Inflammatory macrophage treated with lipopolysaccharide for 1 hour (primary cell): ENCODE measurements at places on chromosomes 13 and 19.

DNA sequence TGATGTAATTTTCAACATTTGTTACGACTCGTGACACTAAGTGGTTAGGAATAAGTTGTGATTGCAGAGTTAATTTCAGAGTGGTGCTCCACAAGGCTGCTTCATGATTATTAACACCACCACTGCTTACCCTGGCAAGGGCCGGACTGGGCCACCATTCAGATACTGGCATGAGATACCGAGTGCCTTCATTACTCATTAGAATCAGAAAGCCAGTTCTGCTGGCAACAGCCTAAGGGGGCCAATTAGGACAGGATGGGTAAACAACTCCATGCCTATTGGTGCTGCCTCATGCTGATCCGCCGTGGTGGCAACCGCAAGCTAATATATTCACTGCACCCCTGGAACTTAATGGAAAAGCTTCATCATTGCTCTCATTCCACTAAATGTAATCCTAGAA is 575.1 kb downstream of the EFNB2 start:
- DNase-seq, result no peak

GRCh38 chr13:51806566-51806965 is 2.6 kb upstream of the DHRS12 start:
- DNase-seq, result peak; percentile 55

DNA sequence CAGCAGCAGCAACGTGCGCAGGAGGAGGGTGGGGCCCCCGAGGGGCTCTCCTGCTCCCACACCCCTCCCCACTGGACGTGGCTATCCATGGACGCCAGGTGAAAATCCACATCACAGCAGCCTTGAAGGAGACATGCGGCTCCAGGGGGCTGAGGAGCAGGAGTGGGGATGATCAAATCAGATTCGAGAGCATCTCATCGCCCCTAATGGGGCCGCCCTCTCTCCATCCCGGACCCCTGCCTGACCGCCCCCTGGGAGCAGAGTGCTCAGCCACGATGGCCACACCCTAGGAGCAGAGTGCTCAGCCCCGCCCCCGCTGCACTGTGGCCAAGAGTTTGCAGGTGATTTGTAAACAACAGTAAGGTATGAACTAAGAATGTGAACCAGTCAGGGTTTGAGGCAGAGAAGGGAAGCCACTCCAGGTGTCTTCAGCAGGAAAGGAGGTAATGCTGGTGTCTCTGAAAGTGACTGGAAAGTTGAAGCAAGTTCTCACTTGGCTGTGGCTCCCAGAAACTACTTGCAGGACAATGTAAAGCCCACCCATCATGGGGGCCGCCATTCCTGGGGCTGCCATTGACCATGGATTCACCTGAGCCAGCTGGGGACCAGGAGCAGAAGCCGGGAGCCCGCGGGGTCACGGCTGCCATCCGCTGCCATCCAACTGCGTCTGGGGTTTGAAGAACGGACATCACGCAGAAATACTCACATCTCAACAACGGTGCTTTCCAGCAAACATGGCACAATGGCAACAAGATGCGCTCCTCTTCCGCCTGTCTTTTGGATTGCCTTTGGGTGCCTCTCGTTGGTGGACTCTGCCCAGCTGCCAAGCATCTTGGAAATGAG is 71.8 kb downstream of the SPACA7 start:
- no peak for DNase-seq

GRCh38 chr19:10896851-10897526 is 25.6 kb downstream of the CARM1 start:
- peak; percentile 60 for DNase-seq

GRCh38 chr19:5925830-5926427 is 11.9 kb downstream of the CAPS start:
- DNase-seq, result no peak

DNA sequence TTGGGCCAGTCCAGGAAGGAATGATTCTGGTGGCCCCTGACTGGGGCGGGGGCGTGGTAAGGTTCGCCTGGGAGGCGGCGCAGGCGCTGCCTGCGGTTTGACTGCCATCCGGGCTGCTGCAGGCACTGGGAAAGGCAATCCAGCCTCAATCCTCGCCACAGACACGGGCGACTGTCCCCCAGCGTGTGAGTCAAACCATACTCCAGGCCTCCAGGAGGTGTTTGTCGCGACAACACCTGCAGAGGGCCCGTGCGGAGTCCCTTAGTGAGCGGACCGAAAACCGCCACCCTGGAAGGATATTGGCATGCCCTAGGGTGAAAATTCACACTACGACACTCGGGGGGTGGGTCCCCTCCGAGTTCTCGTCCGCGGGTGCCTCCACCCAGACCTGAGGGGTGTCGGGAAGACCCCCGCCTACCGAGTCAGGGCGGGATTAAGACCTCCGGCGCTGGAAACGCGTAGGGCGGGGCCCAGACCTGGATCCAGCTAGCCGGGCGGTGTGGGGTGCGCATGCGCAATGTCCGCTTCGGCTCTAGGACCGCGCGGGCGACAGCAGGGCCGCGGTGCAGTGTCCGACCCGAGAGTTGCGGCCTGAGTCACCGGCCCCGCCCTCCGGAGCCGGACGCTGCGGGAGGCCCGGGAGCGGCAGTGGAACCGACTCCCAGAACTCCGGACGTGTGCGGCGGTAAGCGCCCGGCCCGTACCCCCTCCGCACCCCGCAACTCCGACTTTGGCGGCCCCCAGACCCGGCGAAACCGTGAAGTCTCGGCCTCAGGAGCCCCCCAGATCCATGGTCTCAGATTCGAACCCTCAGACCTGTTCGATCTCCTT is at the start of gene CAPNS1:
TSS of gene CAPNS1 (plus strand) at position 594 of the 831 bp plus-strand sequence. CDS start 946 bp downstream, outside the sequence.
- peak; percentile 96 for DNase-seq

DNA sequence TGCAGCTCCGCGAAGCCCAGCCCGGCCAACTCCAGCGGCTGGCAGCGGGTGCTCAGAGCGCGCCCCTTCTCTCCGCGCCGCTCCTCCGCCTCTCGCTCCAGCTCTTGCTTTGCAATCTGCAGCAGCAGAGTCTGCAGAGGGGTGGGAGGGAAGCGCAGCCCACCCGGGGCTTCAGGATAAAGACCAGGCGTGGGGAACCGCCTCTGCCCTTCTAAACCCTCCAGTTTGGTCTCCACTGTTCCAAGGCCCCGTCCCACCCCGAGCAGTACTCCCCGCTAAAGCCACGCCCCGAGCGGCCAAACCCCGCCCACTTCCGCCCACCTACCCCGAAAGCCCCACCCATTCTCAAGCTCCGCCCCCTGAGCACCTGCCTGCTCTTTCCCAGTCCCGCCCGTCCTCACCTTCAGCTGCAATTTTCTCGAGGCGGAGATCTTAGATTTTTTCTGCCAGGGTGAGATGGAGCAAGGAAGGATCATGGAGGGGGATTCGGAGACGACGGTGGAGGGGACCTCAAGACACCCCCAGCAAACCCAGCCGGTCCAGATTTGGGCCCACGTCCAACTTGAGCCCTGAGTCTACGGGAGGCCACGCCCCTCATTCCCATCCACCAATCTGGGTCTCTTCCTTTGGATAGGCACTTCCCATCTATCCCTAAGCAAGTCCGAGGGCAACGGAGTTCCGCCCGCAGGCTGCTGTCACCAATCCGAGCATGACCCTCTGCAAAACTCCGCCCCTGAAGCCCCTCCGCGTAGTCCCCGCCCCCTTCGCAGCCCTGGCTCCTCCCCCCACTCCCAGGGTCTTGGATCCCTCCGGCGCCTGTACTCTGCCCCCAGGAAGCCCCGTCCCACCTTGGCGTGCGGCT is 1.1 kb downstream of the TNNI3 start:
- DNase-seq, result peak; percentile 15

- no peak for DNase-seq
Measured at GRCh38 chr13:36353001-36353400, 6.8 kb upstream of the SPART start.

DNA sequence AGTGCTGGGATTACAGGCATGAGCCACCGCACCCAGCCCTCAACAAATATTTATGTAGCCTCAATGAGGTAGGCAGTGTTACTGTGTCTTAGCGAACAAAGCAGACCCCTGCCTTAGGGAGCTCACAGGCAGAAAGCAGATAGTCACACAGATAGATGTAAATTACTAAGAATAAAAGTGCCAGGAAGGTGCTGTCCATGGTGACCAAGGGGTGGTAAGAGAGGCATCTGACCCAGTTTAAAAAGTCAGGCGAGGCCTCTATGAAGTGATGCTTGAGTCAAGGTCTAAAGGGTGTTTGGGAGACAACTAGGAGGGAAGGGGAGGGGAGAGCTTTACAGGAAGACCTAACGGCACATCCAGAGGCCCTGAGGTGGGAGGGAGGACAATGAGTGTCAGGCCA is 12.4 kb upstream of the CACNG7 start:
- no peak for DNase-seq

- DNase-seq, result no peak
Measured at GRCh38 chr13:36875961-36876360, 44.1 kb downstream of the SMAD9 start.

DNA sequence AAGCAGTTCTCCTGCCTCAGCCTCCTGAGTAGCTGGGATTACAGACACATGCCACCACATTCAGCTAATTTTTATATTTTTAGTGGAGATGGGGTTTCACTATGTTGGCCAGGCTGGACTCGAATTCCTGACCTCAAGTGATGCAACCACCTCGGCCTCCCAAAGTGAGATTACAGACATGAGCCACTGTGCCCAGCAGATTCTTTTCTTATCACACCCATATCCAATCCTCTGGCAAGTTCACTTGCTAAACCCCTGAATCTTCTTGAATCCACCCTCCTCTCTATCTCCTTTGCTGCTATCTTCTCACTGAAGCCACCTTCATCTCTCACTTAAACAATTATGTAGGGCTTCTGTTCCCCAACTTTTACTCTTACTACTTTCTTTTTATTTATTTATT is 17.5 kb downstream of the TMEM143 start:
- no peak for DNase-seq

- DNase-seq, result no peak
Measured at GRCh38 chr19:10245189-10245939, 6.7 kb upstream of the MRPL4 start.

DNA sequence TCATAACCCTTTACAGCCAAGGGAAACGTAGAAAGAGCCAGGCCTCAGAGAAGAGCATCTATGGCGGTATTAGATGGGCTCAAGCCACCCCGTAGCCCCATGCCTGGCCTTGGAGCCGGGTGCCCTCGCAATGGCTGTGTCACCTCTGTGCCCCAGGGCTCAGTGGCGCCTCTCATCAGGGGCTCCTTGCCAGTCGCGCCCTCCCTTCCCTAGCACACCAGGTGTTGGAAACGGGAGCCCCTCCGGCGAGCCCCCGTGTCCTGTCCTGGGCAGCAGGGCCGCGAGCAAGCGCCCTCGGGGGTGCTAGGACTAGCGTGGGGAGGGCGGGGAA is 453 bp downstream of the ZNF256 start:
- no peak for DNase-seq

GRCh38 chr19:29302002-29302928 is 89.3 kb upstream of the UQCRFS1 start:
- no peak for DNase-seq
